ENCODE measurements at places on chromosomes 16 and 17.

DNA sequence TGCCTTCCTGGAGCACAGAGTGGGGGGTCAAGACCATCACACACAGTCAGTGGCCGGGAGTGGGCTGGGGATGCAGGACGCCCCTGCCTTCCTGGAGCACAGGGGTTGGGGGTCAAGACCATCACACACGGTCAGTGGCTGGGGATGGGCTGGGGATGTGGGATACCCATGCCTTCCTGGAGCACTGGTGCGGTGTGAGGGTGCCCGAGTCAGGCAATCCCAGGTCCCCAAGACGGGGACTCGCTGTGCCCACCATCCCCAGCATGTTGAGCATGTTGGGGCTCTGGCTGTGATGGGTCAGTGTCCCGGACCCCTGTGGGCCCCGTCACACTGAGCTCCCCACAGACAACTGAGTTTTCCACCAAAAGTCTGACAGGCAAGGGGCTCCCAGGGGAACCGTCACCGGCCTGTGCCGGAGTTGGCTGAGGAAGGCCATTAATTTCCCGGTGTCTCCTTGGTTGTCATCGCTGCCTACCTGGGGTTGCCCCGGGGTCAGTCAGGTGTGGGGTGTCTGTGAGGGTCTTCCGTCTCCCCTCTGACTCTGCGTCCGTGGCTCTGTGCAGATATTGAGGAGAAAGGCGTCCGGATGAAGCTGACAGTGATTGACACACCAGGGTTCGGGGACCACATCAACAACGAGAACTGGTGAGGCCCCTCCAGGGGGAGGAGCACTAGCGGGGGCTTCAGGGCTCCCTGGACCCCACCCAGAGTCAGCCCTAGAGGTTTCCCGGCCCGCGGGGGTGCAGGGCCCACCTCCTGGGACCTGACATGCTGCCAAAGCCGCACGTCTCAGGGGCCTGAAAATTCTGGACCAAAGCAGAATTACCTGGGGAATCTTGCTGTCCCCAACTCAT lies 347.1 kb downstream of the SEC14L1 start:
- DNase-seq, result no peak

- no peak for DNase-seq
These were observed 1.5 kb downstream of the GGA2 start for GRCh38 chr16:23508589-23509440.

GRCh38 chr16:29993191-29993902 lies 2.1 kb downstream of the HIRIP3 start:
- DNase-seq, result no peak

DNA sequence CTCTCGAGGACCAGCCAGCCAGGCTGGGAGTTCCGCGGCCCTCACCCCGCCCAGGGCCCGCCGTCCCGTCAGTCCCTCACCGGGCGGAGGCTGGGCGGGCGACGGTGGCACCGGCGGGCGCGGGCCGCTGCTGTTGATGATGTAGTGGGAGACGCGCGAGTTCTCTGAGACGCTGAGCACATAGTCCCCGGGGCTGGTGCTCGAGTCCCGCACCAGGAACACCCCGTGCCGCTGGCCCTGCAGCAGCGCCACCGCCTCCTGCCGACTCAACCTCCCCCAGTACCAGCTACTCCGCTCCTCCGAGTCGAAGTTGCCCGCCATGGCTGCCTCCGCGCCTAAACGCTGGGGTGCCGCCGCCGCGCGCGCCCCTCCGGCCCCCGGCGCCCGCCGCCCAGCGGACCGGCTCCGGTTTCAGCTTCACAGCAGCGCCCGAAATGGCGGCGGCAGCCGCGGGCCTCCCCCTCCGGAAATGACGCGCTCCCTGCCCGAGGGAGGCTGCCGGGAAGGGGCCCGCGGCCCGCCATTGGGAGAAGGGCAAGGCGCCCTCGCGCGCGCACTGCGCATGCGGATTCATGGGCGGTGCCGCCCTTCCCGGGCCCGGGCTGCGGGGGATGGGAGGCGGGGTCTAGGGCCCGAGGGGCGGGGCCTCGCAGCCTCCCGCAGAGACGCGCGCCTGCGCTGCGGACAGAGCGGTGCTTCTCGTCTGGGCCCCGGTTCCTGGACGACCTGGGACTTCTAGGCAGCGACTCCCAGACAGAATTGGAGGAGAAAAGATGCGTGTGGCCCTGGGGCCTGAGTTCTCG lies at the start of gene CRK:
CRK (minus strand) TSS at position 436 of the 803 bp plus-strand sequence; CDS start at position 321, 115 bp downstream.
- DNase-seq, result peak; percentile 46

DNA sequence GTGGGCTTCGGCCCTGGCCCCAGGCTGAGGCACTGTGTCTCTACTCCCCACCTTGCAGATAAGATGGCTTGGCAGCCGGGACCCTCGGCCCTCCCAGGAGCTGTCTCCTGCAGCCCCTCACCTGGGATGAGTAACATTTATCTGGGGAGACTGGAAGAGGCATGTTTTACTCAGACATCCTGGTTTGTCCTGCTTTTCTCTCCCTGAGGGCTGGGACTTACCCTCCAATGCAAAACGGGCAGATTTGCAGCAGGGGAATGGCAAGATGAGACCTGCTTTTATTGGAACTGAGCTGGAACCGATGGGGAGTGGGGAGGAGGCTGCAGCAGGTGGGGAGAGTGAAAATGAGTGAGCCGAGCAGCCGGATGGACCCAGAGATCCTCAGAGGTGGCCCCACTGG lies 27.3 kb upstream of the UBE2G1 start:
- DNase-seq, result no peak

DNA sequence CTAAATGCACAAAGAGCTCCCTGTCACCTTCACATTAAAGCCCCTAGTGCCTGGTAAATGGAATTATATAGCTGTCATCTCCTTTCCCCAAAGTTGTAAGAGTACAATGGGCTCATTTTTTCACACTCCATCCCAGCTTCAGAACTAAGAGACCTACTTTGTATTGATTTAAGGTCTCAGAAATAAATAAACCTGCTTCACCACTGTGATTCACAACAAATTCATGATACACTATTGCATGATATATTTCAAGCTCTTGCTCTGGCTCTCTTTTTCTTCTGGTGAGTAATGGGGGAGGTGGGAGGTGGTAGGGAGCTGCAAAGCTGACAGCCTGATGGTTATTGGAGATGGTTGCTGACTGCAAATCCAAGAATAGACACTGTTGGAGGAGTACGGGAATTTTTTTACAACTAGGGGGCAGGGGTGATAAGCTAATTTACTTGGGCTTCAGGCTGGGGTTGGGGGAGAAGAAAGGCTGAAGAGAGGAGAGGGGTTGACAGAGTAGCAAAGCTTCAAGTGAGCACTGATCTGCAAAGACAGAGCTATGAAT lies 189.9 kb downstream of the AATF start:
- no peak for DNase-seq

GRCh38 chr17:2215616-2216364 lies 87.8 kb downstream of the SMG6 start:
- DNase-seq, result no peak

DNA sequence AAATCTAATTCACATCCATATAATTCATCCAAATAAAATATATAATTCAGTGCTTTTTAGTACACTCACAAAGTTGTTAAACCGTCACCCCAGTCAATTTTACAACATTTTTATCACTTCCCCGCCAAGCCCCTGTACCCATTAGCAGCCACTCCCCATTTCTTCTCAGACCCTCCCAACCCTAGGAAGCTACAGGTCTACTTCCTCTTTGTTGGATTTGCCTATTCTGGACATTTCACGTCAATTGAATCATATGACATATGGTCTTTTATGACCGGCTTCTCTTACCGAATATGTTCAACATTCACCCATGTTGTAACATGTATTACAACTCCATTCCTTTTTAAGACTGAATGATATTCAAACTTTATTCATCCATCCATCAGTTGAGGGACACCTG lies 19.9 kb upstream of the MLKL start:
- no peak for DNase-seq

DNA sequence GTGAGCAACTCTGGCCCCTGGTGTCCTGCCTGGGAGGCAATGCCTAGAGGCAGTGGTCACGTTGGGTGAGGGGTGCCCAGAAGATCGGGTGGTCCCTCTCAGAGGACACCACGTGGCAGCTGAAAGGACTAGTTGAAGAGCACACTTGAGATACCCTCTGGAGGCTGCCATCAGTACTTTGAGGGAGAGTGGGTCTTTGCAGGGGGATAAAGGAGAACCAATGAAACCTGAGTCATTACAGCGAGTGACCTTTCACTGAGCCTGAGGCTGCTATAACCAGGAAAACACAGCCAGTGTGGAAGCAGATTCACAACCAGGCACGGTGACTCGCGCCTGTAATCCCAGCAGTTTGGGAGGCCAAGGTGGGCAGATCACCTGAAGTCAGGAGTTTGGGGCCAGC lies 18.9 kb downstream of the CA4 start:
- no peak for DNase-seq

DNA sequence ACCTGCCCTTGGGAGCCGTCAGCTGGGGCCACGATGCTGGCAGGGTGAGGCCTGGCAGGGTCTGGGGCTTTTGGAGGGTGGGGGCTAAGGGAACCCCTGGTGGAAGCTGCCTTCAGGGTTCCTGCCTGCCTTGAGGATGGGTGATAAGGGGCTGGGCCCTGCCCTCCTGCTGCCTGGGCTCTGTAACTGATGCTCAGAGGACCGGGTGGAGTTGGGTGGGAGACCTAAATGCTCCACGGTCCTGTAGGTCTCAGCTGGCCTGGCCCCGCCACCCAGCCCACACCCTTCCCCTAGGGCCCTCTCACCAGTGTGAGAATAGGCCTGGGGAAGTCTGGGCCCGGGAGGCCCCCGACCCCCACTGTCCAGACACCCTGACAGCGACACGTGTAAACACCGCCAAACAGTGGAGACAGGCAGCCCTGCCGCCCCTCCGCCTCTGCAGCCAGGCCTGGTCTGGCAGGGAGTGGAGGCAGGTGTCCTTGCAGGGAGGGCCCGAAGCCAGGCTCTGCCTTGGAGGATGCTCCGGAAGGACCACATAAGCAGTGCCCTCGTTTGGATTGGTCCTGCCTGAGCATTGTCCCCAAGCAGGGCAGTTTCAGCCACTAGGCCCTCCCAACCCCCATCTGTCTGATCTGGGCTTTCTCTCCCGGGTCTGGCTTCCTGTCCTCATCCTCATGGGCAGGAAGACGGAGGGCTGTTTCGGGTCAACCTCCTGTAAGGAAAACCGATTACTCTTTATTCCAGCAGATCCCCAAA lies 6.5 kb upstream of the BAHCC1 start:
- no peak for DNase-seq

DNA sequence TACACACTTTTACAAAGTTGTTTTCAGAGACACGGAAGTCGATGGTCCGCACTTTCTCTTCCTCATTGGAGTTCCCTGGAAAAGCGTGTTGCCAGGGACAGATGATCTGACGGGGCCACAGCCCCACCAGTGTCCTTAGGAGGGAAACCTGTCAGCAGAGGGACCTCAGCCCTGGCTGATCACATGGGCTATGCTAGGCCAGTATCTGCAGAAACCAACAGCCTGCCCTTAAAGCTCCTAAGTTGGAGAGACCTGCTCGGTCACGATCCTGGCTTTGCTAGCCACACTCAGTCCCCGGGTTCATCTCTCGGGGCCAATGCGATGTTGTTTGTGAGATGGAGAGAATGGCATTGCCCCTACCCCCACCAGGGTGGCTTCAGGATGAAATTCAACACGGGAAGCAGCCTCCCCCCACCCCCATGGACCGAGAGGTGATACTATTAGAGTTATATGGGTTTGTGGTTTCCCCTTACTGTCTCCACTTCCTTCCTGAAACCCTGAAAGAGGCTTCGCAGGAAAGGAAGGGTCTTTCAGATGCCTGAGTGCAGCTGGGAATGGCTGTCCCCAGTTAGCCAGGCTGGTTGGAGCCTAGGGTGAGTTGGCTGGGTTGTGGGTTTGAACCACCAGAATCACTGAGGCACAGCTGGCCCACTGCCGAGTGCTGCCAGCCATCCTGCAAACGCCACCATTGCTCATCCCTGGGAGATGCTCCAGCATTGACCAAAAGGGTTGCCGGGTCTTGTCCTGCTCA lies 16.6 kb downstream of the RMI2 start:
- no peak for DNase-seq

DNA sequence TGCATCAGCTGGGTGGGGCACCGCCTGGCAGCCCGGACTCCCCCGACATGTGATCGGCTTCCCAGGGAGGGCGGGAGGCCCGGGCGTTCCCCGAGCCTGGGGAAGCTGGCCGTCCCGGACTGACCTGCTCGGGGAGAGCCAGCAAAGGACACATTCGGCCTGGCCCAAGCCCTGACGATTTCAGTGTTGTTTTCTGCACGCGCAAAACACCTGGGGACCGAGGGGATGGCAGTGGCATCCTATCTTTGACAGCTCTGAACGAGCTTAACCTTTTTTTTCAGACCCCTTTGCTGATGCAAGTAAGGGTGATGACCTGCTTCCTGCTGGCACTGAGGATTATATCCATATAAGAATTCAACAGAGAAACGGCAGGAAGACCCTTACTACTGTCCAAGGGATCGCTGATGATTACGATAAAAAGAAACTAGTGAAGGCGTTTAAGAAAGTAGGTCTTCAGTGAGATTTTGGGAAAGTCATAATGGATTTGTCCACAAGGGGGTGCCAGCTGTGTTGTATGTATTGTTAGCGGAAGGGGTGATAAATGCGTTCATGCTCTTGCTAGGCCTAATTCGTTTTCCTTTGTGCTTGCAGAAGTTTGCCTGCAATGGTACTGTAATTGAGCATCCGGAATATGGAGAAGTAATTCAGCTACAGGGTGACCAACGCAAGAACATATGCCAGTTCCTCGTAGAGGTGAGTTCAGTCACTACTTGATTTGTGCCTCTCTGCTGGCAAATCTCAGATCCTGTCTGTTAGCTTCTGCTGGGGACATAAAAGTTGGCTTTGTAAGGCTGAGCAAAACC lies 1.0 kb downstream of the EIF1 start:
- DNase-seq, result no peak

DNA sequence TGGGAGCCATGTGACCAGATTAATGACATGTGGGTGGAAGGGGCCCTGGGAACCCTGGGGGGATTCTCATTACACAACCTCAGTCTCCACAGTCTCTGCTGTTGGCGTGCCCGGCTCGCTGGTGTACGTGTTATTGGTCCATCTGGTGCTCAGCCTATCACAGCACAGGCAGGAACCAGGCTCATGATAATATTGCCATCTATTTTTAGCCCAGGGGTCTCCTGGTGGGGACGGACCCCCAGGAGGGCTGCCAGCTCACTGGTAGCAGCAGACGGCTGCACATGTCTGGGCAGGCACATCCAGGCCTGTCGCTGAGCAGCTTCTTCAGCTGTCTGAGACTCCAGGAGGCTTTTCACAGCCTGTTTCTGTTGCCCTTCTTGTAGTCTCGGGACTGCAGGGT lies 123.8 kb downstream of the RAB11FIP4 start:
- DNase-seq, result no peak

DNA sequence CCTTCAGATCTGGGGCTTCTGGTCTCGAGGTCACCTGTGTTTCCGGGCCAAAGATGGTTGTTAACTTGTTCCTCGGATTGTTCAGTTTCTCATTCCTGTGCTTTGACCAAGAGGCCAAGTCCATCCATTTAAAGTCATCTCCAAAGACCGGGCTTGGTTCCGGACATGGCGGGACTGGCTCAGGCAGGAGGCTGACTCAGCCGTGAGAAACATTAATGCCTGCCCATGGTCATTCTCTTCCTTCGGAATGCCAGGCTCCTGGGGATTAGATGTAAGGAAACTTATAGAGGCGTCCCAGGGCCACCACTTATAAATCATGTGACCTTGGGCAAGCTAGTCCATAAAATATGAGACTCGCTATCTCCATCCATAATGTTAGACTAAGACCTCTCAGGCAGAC lies 13.6 kb upstream of the NKD1 start:
- DNase-seq, result no peak

- no peak for DNase-seq
These were observed 12.4 kb upstream of the CACNG4 start for GRCh38 chr17:66952031-66952524.

All from HS-27A (cell line).